Activated T-cell treated with anti-CD3 and anti-CD28 coated beads, Interleukin-2, amount 50 U/mL, for 4 hours (primary cell): ENCODE measurements at places on chromosomes 12 and 14. TPM values are rescaled to one million over a fixed set of nuclear protein-coding genes. Genes with fewer than 3 reads are reported as not detected.

DNA sequence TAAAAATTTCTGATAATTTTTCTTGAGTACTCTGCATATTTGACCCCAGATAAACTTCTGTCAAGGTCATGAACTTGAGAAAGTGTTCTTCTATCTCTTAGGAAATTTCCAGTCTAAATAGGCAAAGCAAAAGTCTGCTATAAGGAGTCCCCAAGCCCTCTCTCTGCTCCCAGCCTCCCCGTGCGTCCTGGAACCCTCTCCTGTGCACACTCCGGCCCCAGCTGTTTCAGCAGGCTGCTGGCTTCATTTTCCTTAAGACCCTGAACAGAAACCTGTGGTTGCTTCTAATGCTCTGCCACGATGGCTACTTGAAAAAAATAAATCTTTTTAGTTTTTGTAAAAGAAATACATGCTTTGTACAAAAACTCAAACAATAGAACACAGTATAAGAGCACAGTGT, 14.7 kb downstream of the KRT2 start:
- no peak for DNase-seq

DNA sequence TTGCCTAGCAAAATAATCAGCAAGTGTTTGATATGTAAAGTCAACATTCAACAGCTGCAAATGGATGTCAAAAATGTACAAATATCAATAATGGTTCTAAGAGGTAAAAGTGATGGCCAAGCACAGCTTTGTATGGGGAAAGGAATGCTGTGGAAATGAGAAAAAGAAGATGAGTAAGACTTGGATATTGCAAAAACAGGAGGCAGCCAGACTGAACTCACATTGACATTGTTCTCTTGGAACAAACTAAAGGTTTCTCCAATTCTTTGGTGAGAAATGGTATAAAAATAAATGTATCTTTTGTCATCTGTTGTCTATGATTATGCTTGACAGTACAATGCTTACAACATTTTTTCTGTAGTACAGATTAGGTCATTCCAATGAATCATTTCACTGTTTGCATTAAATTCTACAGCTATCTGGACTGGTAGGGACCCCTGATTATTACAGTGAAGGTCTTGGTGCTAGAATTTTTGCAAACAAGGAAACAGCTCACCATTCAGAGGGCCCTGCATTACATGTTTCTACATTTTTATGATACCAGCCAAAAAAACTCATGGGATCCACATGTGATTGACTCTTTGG, 465.7 kb downstream of the NOVA1 start:
- DNase-seq, result no peak

- no peak for DNase-seq
Observed at GRCh38 chr12:59937148-59937547, 341.3 kb downstream of the SLC16A7 start.

TMPRSS12 gene
- total RNA-seq, result not detected

RASAL1 gene
- 1.1 TPM for total RNA-seq

C12orf50 gene
- total RNA-seq, result not detected

GRCh38 chr12:81809829-81810595, 50.9 kb upstream of the PPFIA2 start:
- no peak for DNase-seq

FOXA1 gene
- 0.34 TPM for total RNA-seq

GRCh38 chr12:8031872-8032241, 659 bp upstream of the FOXJ2 start:
- DNase-seq, result no peak

DNA sequence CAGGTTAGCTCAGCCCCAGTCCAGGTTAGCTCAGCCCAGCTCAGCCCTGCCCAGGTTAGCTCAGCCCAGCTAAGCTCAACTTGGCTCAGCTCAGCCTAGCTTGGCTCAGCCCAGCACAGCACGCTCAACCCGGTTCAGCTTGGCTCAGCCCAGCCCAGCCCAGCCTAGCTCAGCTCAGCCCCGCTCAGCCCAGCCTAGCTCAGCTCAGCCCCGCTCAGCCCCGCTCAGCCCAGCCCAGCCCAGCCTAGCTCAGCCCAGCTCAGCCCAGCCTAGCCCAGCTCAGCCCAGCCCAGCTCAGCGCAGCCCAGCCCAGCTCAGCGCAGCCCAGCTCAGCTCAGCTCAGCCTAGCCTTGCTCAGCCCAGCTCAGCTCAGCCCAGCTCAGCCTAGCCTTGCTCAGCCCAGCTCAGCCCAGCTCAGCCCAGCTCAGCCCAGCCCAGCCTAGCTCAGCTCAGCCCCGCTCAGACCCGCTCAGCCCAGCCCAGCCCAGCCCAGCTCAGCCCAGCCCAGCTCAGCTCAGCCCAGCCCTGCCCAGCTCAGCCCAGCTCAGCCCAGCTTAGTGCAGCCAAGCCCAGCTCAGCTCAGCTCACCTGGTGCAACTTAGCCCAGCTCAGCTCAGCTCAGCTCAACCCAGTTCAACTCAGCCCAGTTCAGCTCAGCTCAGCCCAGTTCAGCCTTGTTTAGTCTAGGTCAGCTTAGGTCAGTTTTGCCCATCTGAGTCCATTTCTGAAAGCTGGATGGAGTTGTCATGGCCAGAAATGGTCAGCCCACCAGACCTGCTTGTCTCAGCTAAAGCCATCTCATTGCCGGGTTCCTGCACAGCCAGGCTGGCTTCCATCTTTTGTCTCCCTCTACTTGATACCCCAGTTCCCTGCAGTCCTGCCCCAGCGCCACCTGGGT, 333.6 kb downstream of the TMEM121 start:
- DNase-seq, result peak; percentile 10

- DNase-seq, result no peak
Observed at GRCh38 chr12:8941691-8942478, 7.6 kb downstream of the M6PR start.

- DNase-seq, result no peak
Observed at GRCh38 chr12:119068129-119068856, 87.0 kb downstream of the SRRM4 start.

MYL6 gene
- total RNA-seq, result 725 TPM

GRCh38 chr14:22849212-22849819, 12.9 kb downstream of the MMP14 start:
- no peak for DNase-seq

DNA sequence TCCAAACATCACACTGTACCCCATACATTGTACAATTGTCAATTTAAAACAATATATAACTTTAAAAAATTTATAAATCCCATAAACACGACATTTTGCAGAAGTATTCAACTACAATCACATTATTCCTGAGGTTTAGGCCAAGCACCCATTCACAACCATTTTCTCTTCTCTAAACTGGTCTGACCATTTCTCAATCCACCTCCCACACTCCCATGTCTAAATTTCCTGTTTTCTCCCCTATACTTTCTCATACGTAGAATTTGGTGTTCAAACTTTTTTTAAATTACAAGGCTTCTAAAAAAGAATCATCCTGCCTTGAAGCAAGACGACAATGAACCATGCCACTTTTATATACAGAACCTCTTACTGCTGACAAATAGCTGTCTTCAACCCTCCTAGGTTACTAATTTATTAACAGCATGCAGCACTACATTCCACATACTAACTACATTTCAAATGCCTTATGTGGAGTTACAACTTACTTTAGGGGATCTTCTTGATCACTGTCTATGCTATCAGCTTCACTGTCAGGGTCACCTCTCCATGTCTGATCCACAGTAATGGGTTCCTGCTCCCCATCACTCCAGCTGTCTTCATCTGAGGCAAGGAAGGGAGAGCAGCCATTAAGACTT, 3.4 kb downstream of the KANSL2 start:
- no peak for DNase-seq

OR4E2 gene
- total RNA-seq, result not detected

- no peak for DNase-seq
Observed at GRCh38 chr14:41718477-41719166, 111.9 kb downstream of the LRFN5 start.

GRCh38 chr14:92339426-92339825, 16.5 kb downstream of the SLC24A4 start:
- DNase-seq, result no peak

DNA sequence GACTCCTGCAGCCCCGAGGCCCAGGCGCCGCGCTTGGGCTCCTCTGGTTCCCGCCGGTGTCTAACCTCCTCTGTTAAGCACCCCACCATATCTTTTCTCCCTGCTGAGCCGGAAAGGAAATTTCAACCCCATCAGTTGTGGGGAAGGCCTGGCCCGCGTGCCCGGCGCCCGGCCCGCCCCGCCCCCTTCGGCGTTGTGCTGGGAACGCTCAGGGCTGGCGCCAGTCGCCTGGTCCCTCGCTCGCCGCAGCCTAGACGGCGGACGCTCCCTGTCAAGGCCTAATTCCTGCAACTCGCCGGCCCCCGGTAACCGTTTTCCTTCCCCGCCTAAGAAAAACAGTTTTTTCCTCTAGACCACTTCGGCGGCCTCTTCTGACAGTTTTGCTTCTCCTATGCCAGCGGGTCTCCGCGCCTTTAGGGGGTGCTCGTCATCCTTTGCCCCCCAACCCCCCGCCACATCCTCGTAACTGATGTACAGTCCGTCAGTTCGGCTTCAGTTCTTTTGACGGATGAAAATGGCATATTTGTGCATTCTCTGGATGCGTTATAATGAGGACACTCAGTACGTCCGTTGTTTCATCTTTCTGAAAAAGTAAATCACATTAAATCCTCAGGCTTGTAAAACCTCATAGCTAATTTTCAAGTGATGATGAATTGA, 506 bp upstream of the NAP1L1 start:
- peak; percentile 38 for DNase-seq

DNA sequence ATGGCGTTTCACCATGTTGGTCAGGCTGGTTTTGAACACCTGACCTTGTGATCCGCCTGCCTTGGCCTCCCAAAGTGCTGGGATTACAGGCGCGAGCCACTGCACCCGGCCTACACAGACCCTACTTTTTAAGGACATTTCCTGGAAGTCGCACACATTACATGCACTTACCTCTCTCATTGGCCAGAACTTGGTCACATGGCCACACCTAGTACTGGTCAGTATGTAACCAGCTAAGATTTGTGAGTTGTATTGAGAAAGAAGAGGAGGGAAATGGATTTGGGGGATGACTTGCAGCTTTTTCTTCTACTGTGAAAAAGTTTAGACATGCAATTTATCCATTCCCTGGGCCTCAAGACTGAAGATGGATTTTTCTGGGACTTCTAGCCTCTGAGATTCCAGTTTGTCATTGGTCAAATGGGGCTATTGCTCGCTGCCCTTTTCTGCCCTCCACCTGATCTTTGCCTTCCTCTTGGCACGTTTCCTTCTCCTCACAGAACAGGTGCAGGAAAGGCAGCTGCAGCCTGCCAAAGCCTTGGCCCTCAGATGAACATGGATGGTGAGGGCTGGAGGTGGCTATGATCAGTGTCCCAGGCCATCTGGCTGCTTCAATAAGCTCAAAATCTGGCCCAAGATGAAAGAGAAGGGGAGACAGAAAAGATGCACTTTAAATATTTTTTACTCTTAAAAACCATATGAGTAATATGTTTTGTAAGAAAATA, 7.1 kb upstream of the ZDHHC22 start:
- DNase-seq, result no peak

GRCh38 chr14:64349741-64350490, 38.2 kb upstream of the MTHFD1 start:
- DNase-seq, result no peak

GRCh38 chr12:6613776-6614512, 6.8 kb upstream of the CHD4 start:
- DNase-seq, result peak; percentile 20

- no peak for DNase-seq
Observed at GRCh38 chr14:62455446-62455845, 589.8 kb downstream of the KCNH5 start.

DNA sequence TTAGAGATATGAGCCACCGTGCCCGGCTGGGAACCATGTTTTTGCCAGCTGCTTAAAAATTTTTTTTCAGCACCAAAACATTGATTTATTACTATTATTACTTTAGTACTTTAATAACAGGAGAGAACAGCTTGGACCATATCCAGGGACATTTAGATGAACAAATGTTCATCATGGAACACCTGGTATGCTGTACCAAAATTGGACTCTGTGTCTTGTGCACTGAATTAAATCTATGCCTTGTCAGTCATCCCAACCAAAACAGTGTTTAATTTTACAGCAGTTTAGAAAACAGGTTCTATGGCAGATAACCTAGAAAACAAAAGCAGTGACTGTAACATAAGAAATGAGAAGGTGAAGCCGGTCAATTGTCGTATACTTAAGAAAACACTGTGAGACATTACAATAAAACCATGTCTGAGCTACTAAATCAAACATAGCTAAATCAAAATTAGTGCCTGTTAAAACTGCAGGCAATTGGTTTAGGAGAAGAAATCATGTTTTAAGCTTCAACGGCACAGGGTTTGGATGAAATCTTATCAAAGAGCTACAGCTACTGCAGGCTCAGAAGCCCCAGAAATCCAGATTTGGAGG, 58.2 kb upstream of the PYGL start:
- DNase-seq, result no peak

COL2A1 gene
- total RNA-seq, result 0.08 TPM

GRCh38 chr12:133203344-133204263, 22.3 kb downstream of the ZNF268 start:
- DNase-seq, result no peak

DNA sequence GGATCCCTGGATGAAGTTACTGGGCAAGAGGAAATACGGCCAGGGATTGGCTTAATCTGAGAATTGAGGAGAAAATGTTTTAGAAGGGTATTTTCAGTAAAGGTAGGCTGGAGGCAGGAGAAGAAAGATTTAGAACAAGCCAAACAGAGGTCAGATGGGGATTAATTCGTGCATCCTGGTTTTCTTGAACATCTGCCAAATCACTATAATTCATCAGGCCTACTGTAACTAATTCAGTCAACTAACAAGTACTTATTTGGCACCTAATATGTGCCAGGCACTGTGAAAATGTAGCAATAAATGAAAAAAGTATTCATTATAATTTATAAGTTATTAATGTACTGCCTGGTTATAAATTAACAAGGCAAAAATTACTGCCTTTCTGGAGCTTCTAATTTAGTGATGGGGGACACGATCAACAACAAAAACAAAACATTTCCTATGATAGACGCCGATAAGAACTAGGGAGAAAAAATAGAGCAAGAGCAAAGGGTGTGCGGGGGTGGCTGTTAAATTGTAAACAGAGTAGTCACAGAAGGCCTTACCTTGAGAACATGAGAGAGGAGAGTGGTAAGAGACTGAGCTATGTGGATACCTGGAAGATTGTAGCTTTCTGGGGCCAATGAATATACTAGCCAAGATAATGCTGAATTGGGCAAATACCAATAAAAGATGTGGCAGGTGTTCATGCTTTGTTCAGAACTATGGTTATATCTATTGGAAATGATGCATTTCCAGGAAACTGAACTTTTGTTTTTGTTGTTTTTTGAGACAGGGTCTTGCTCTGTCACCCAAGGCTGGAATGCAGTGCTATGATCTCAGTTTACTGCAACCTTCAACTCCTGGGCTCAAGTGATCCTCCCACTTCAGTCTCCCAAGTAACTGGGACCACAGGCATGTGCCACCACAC, 34.0 kb downstream of the DUSP16 start:
- no peak for DNase-seq

DNA sequence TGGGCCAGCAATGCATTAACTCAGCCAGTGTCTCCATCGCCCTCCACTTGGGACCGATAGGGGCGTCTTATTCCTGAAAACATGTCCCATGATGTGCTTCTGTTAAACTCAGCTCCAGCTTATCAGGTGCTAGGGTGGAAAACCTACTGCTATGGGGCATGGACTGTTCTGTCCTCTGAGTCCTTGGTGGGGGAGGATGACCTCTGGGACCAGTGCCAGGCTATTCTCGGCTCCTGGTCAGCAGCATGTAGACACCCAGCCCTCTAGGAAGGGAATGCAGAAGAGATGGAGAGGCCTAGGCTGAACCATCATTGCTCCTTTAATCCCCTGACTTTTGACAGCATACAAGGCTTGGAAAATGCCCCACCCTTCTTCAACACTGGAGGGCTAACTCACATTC, 486.2 kb downstream of the MED13L start:
- no peak for DNase-seq

- no peak for DNase-seq
Observed at GRCh38 chr12:49821373-49822287, 6.6 kb downstream of the NCKAP5L start.

- no peak for DNase-seq
Observed at GRCh38 chr12:14238221-14238792, 127.2 kb upstream of the ATF7IP start.
